Activated CD8-positive, alpha-beta memory T cell treated with anti-CD3 and anti-CD28 coated beads, Interleukin-2, amount 50 U/mL, for 48 hours (primary cell): ENCODE measurements at places on chromosomes 12 and 14.

DNA sequence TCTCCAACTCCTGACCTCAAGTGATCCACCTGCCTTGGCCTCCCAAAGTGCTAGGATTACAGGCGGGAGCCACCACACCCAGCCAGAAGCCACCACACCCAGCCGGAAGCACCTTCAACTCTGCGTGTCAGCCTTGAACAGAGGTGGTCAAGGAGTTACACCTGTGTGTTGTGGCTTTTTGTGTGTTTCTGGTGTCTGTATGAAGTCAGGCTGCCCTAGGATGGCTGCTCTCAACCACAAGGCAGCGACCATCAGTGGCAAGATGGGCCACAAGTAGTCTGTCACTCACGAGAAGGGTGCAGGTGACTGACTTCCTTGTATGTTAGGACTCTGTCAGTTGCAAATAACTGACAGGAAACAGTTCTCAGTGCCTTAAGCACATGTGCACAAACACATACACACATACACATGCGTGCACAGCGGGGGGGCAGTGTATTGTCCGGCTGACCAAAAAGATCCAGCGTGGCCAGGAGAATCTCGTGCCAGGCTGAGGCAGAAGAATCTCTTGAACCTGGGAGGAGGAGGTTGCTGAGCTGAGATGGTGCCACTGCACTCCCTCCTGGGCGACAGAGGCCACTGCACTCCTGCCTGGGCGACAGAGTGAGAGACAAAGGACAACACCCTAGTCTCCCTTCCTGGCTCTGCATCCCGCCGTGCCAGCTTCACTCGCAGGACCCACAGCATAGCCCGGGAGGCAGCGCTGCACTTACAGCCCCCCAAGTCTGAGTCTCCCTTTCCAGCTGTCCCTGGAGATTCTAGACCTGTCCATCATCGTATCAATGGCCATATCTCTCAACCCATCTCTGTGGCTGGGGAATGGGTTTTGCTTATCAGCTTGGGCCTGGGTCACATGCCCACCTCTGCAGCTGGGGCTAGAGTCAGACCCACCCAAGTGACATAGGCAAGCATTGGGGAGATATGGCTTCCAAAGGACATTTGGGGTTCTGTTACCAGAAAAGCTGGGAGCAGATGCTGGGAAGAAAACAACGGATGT, 13.7 kb downstream of the P2RX4 start:
- no peak for DNase-seq

- DNase-seq = no peak
These were observed 435.8 kb downstream of the RPL10L start for GRCh38 chr14:46215801-46216200.

DNA sequence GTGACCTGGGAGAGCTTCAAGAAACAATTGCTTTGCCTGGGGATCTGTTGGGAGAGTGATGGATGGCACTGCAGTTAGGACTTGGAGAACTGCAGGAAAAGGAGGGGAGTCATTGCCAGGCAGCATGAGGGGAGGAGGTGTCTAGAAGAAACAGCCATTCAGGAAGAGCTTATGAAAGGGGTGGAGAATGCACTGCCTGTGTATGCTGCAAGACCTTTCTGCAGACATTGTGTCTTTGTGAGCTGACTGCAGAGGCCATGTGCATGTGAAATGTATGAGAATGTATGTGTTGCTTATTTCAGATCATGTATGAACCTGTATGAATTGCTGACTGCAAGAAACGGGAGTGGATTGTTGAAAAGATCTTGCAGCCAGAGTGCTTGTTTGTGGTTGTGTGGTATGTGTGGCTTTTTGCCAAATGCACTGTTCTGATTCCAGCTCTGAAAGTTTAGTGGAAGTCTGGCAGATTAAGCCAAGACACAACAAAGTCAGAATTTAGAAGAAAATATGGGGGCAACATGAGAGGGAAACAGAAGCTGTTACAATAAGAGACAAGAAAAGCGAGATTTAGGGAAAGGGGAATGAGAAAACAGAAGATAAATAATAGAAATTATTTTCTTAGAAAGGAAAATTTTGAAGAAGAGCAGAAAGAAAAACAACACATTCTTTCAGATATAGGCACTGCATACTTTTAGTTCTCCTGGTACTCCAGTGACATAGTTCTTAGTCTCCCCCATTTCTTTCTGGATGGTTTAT, 9.8 kb upstream of the RIMKLB start:
- no peak for DNase-seq

- no peak for DNase-seq
These were observed 292.1 kb downstream of the GLT1D1 start for GRCh38 chr12:129145381-129145780.

- no peak for DNase-seq
These were observed 319.1 kb upstream of the RGS6 start for GRCh38 chr14:71613168-71613567.

GRCh38 chr12:98360401-98360800, 155.0 kb upstream of the TMPO start:
- DNase-seq = no peak

DNA sequence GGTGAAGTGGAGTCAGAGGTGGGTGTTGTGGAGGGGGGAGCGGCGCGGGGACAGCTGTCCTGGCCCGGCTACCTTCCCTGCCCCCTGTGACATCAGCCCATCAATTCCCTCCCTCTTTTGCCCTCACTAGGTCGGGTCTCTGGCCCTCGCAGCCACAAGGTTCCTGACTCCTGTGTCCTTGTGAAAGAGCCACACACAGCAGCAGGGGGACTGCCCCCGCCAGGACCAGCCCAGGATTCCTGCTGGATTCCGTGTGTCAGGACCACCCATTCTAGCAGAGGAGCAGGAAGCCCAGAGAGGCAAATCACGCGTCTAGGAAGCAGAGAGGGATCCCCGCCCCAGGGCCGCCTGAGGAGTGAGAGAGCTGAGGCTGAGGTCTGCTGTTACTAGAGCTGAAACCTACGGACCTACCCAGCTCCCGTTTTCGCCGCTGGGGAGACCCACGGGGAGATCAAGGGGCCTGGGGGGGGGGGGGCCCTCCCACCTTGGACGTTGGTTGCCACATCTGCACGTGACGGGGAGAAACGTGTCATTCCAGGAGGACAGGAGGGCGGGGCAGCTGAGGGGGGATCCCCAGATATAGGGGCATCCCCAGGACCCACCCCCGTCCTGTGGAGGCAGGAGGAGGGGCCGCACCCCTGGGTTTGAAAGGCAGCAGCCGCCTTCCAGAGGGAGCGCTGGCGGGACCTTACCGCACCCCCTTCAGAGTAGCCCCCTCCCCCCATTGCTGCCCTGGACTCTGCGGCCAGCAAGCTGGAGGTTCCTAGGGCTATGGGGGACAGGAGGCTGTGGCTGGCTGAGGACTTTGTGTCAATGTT, 12.5 kb upstream of the INF2 start:
- peak; percentile 75 for DNase-seq

- no peak for DNase-seq
These were observed 23.0 kb upstream of the TTC7B start for GRCh38 chr14:90839024-90839888.

- DNase-seq = no peak
These were observed 160.7 kb downstream of the ETV6 start for GRCh38 chr12:11810206-11810545.

GRCh38 chr12:32516230-32516629, 116.9 kb downstream of the FGD4 start:
- DNase-seq = no peak

- no peak for DNase-seq
These were observed 96.1 kb downstream of the CRADD start for GRCh38 chr12:93773122-93773871.

- DNase-seq = no peak
These were observed 104.9 kb upstream of the SOX5 start for GRCh38 chr12:24054416-24054815.

DNA sequence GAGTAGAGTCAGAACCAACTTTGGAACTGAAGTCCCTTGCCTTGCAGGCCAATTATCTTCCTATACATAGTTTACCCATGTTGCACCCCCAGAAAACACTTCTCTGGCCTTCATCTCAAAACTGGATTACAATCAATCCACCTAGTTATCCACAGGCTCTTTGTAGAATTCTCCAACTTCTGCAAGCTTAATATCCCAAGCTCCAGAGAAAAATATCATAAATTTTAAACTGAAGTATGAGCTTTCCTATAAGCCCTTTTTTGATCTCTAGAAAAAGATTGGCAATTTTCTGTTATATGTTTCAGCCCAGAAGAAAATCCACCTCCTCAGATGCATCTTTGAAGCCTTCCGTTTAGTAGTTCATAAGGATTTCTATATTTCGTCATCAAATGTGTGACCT, 553.4 kb downstream of the SNAPC1 start:
- DNase-seq = no peak

DNA sequence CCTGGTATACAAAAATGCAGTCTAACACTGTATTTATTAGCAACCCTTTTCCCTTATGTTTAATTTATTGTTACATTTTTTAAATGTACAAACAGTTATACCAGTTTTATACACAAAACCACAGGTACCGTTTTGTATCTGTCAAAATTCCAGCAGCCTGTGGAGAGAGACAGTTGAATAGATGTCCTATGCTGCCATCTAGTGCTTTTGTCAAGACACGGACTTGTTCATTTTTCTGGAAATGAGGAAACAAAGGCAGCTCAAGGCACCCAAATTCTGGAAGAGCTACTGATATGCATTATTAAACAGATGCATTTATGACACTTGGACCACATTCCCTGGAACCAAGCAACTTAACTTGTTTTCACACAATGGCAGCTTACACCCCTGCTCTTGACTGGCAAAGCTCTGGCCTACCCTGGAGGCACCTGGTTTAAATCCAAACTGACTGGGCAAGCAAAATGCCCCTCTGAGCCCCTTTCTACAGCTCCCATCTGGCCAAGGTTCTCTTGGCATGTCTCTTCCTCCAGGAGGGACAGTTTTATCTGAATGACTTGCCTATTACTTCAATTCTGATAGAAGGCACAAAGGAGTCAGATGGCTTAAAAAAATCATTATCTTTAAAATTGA, 286.9 kb upstream of the PRKD1 start:
- DNase-seq = no peak

DNA sequence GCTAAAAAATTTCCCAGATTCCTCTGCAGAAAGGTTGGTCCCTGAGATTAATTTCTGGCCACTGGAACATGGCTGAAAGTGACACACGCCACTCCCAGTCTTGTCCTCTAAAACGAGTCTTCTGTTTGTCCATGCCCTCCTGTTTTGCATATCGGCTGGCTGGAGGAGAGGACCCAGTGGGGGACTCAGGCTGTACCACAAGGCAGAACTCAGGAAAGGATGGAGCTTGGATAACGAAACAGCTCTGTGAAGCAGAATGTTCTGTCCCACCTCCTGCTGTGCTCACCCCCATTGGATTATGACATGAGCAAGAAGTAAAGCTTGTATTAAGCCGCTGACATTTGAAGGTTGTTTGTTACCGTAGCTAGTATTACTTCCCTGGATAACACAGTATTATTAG, 856.2 kb downstream of the BCL11B start:
- DNase-seq = no peak

DNA sequence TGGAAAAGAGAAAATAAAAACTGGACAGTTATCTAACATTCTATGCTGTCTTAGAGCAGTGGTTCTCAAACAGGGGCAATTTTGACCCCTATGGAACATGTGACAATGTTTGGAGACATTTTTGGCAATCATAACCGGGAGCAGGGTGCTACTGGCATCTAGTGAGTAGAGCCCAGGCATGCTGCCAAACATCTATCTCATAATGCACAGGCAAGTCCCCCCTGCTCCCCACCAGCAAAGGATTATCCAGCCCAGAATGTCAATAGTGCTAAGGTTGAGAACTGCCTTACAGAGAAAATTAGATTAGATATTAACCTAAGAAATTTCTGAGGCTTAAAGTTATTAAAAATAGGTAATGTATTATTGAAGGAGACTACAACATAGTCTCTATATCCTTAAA, 22.9 kb upstream of the CATSPERB start:
- no peak for DNase-seq

GRCh38 chr14:105883066-105884005, 357.0 kb downstream of the TMEM121 start:
- peak; percentile 35 for DNase-seq

DNA sequence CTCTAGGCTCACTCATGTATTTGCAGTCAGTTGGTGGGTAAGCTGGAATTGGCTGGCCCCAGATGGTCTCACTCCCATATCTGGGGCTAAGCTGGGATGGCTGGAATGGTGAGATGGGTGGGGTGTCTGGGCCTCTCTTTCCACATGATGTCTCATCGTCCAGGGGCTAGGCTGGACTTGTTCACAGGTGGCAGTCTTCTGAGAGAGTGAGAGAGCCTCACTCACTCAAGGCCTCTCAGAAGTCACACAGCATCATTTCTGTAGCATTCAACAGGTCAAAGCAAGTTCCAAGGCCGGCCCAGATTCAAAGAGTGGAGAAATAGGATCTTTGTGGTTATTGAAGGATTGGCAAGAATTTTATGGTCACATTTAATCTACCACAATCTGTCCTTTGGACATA, 102.7 kb downstream of the UNC79 start:
- no peak for DNase-seq

GRCh38 chr12:102474438-102475064, 5.8 kb downstream of the IGF1 start:
- no peak for DNase-seq

GRCh38 chr12:80867941-80868340, 69.8 kb downstream of the LIN7A start:
- DNase-seq = no peak

DNA sequence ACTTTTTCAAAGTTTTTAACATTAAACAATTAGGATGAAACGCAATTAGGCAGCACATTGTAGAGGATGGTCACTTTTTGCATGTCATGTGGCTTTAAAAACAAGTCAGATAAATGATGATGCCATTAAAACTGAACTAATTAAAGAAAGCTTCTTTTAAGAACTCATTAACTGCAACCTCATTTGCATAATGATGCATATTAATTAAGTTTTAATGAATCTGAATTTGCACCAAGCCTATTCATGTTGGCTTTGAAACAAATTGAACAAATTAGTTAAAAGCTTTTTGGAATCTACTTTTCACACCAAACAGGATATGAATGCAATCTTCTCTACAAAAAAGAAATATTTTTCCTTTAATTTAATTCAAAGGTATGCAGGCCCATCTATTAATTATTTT, 499.0 kb downstream of the VRK1 start:
- DNase-seq = no peak

- peak; percentile 34 for DNase-seq
These were observed 48.4 kb downstream of the ELK3 start for GRCh38 chr12:96242597-96242996.

DNA sequence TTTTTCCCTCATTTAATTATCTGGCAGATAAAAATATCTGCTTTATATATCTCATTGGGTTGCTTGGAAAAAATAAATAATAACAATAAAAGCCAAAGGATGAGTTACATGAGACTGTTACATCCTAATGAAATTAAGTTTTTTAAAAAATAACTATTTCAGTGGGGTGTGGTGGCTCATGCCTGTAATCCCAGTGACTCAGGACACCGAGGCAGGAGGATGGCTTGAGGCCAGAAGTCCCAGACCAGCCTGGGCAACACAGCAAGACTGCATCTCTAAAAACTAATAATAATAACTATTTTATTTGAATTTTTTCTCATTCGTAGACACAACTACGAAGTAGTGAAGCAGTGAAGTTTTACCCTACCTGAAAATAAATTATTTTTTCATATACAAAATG, 103.3 kb downstream of the BCAT1 start:
- DNase-seq = no peak

- no peak for DNase-seq
These were observed 22.9 kb downstream of the VCPKMT start for GRCh38 chr14:50093496-50093895.

GRCh38 chr12:65568517-65568916, 255.8 kb upstream of the HMGA2 start:
- no peak for DNase-seq

- DNase-seq = no peak
These were observed 158.9 kb upstream of the PLEKHG7 start for GRCh38 chr12:92543840-92544239.
